ENCODE measurements at places on chromosomes 5 and 9. TPM values are rescaled to one million over a fixed set of nuclear protein-coding genes. Genes with fewer than 3 reads are reported as not detected.

Gene PIP5KL1
- total RNA-seq = 0.39 TPM

Gene PCDHGB7
- 8.6 TPM for total RNA-seq

Gene SHC3
- 0.20 TPM for total RNA-seq

Gene TSLP
- total RNA-seq = 4.7 TPM

Gene TMOD1
- 182 TPM for total RNA-seq

Gene PHAX
- 23.4 TPM for total RNA-seq

Gene FAXDC2
- total RNA-seq = 26.0 TPM

Gene PDCD1LG2
- 3.9 TPM for total RNA-seq

Gene PTGER4
- total RNA-seq = 7.4 TPM

Gene ST6GALNAC4
- 33.1 TPM for total RNA-seq

Gene GALNT12
- total RNA-seq = 0.41 TPM

Gene CORO2A
- 0.27 TPM for total RNA-seq

Gene ZFP37
- total RNA-seq = 1.1 TPM

Gene MRRF
- 36.5 TPM for total RNA-seq

Gene LCP2
- total RNA-seq = 3.2 TPM

Gene ERAP2
- total RNA-seq = 6.2 TPM

Gene SCGB3A2
- total RNA-seq = not detected

Gene FCN2
- total RNA-seq = not detected

Gene ZNF618
- total RNA-seq = 2.5 TPM

Gene CRHBP
- total RNA-seq = 1.5 TPM

Gene KCNV2
- total RNA-seq = not detected

Gene HBEGF
- 22.2 TPM for total RNA-seq

Gene NTNG2
- 2.9 TPM for total RNA-seq

Gene TMEM8B
- total RNA-seq = 17.2 TPM

Gene PCDHB15
- total RNA-seq = 6.4 TPM

Gene GFI1B
- not detected for total RNA-seq

Data from heart right ventricle (tissue), 16 donors.